Activated naive CD8-positive, alpha-beta T cell treated with anti-CD3 and anti-CD28 coated beads, Interleukin-2, amount 50 U/mL, for 24 hours (primary cell): ENCODE measurements at places on chromosomes 3 and 15.

- no peak for DNase-seq
Observed at GRCh38 chr3:119571230-119571629, 8.1 kb upstream of the ADPRH start.

- DNase-seq = no peak
Observed at GRCh38 chr15:71440489-71441110, 325.3 kb downstream of the THSD4 start.

DNA sequence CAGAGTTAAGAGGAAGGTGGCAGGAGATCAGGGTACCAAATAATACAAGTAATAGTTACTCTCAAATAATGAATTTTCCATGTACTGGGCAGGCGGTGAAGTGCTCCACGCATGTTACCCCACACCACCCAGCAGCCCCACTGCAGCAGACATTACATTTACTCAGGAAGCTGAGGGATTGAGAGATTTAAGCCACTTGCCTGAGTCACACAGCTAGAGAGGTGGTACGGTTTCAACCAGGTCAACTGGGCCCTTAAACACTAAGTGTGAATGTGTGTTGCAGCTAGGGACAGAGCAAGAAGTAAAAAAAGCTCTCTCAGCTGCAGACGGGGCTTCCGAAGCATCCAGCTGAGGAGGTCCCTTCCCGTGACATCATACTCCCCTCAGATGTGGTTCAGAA is 91.3 kb downstream of the PRICKLE2 start:
- DNase-seq = no peak

GRCh38 chr15:70469182-70469581 is 294.2 kb downstream of the UACA start:
- DNase-seq = no peak

- no peak for DNase-seq
Observed at GRCh38 chr3:38349684-38350359, 3.2 kb downstream of the XYLB start.

DNA sequence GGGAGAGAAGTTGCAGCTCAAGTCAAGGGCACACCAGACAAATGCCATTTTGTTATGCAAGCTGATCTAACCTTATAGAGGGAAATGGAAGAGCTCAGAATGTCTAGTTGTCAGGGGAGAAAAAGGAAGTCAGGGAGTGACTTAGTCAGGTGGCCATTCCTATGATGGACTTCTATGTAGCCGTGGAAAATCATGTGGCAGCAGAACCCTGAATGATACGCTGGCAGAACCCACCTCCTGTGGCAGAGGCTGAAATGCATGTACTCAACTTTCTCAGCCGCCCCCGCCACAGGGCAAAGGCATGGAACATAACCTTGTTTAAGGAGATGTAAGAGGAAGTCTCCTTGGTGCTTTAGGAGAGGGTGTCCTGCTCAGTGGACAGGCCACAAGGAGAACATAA is 37.7 kb upstream of the PARL start:
- DNase-seq = no peak

- no peak for DNase-seq
Observed at GRCh38 chr15:41921167-41921566, 27.3 kb upstream of the SPTBN5 start.

- no peak for DNase-seq
Observed at GRCh38 chr3:94115482-94115881, 52.6 kb downstream of the NSUN3 start.

DNA sequence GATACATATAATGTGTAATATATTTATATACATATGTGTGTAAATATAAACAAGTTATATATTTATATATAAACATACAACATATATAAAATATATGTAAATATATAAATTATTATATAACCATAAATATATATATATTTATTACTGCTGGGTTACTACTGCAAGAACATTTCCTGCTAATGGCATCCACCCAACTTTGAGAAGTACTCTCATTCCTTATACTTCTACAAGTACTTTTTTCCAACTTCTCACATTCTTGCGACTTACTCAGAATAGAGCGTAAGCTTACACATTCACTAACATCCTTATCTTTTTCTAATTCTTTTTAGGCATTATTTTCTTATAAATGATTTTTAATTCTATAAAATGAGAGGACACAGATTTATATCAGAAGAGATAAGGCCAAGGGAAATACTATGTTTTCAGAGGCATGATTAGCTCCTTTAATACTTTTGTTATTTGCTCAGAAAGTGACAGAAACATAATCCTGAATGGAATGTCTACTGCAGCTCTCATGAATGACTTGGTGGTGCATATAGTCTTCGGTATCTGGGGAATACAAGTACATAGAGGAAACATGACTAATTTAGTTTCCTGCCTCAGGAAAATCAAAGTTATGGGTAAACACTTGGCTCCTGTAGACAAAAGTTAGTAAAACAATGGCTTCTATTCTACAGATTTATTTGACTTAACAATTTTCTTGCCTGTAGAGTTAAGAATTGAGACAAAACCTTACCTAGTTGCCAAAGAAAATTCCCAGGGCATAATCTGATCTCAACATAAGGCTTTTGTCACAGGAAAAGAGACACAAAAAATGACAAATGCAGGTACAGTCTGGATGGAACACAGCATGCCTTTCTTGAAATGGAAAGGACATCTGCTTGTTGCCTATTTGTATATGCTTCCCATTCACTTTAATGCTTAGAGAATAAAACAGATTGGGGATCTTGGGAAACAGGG is 453.9 kb downstream of the SQOR start:
- no peak for DNase-seq

DNA sequence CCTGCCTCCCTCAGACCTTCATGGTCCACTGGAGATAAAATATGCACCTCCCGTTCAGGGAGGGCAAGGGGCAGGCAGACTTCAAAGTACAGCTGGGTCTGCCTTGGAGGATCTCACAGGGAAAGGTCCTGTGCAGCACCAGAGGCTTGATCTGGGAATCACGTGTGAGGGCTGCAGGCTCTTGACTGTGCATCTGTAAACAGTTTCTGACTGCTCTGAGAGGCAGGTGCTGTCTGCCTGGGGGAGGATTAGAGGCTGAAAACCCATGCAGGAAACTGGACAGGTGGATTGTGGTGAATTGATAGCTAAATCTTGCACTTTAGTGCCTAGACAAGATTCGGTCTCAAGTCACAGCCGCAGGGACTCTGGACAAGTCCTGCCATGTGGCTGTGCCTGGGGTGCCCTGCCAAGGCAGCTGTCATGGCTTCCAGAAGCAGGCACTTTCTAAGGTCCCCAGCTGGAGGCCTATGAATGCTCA is 239.3 kb downstream of the EPHB1 start:
- DNase-seq = no peak

DNA sequence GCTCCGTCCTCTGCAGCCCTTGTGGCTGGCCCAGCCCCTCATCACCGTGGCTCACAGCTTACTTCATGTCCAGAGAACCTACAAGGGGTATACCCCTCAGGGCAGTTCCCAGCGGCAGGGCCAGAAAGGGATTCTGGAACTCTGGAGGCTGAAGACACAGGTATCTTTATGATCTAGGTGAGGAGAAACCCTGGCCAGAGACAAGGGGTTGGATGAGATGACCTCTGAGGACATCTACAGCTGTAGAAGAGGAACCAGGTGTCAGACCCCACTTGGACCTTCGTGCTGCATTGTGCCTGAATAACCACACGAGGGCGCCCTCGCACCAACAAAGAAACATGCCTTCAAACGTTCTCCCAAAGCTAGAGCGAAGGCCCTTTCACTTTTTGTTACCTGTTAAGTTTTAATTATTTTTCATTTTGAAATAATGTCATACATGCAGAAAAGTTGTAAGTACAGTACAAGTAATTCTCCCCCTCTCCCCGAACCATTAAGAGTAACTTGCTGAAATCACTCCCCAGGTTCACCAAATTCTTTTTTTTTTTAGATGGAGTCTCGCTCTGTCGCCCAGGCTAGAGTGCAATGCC is 118.7 kb upstream of the SMAD3 start:
- peak; percentile 74 for DNase-seq

- no peak for DNase-seq
Observed at GRCh38 chr15:60526127-60526616, 47.2 kb upstream of the ICE2 start.

- no peak for DNase-seq
Observed at GRCh38 chr3:126979046-126979628, 3.8 kb upstream of the PLXNA1 start.

DNA sequence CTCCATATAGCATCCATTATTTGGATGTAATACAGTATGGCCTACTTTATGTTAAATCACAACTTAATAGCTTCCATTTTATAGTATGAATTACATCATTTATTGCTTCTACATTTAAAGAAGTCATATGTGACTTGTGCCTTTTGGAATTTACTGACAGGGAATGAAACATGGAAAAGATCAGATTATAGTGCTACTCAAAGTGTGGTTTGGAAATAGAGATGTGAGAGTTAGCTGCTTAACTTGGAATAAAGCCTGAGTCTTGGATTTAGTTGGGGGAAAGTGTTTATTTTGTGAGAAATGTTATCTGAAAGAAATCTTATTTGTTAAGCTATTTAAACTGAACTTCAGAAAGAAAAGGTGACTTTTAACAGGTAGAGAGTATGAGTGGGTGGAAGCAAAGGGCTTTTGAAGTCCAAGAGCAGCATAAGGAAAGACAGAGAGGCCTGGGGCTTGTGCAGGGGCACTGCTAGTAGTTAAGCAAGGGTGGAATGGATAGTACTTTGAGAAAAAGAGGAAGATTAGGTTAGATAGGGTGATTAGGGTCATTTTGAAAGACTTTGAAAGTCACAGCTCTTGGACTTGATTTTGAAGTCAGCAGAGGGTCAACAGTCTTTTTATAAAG is 60.5 kb downstream of the SLMAP start:
- no peak for DNase-seq

DNA sequence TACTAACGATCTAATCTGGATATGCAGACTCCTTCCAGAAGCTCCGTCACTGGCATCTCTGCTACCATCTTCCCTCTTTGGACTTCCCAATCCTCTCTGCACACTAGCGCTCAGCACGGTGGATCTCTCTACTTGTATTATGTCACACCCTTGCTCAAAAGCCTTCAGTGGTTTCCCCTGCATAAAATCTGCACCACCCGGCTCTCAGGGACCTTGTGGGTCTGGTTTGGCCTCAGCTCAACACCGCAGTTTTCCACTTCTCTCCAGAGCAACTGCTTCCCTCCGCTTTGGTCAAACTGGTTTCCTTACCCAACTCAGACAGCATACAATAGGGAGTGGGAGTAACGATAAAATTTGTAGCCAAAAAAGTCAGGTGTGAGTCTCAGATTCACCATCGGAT is 30.7 kb upstream of the HES1 start:
- no peak for DNase-seq

GRCh38 chr3:14125193-14126016 is 553 bp downstream of the TMEM43 start:
- peak; percentile 62 for DNase-seq

GRCh38 chr3:100682854-100683760 is 26.2 kb upstream of the TFG start:
- no peak for DNase-seq

DNA sequence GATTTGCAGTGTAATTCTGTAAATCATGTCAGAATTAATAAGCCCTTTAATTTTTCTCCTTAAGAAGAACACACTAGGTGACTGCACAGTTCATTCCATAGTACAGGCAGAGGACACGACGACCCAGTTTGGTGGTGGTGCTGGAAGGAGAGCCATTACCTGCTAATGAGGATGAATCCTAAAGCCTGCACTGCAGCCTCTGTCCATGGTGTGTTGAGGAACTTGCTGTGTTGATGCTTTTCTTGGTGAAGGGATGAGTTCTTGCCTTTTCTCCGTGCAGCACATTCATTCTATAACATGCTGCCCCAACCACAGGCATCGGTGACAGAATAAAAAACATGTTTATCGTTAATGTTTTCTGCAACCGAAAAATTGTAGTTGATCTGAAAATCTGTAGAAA is 89.6 kb upstream of the VEPH1 start:
- no peak for DNase-seq

- DNase-seq = no peak
Observed at GRCh38 chr3:99484871-99485270, 153.5 kb upstream of the COL8A1 start.

DNA sequence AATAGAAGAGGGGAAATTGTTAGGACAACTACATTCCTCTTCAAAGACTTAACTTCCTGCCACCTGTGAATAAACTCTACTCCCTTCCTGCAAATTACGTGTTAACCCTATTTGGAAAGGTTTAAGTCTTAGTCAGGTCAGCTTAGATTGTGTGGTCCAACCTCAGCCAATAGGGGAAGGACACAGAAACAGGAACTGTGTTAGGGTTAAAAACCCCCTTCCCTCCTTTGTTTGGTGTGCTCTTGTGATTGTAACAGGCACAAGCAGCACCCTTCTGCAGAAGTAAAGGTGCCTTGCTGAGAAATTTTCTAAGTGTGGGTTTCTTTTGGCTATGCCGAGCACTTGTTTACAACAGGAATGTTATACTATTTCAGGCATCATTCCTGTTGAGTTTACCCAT is 45.0 kb upstream of the FSTL1 start:
- no peak for DNase-seq

DNA sequence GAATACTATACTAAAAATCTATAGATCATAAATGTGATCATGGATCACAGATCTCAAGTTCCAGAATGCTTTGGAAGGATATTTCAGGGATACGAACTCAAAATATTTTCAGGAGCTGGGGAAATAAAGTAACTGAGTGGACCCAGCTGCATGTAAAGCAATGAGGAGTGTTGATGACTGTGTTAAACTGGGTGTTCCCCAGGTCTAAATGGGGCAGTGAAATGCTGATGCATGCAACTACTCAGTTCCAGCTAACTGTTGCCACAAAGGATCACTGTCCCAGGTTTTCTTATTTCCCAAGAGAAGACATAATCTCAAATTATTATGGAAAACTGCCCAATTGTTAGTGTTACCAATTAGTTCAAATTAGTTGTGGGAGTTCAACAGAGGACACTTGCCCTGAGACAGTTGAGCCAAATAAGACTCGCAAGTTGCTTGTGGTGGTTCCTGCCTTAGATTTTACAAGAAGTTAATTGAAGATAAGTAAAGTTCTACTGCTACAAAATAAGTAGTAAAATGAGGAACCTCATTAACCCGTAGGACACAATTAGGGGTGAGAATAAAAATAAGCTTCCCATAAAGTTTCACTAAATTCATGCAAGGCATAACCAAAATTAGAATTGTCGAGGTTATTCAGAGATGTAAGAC is 66.3 kb upstream of the IL12A start:
- DNase-seq = no peak

DNA sequence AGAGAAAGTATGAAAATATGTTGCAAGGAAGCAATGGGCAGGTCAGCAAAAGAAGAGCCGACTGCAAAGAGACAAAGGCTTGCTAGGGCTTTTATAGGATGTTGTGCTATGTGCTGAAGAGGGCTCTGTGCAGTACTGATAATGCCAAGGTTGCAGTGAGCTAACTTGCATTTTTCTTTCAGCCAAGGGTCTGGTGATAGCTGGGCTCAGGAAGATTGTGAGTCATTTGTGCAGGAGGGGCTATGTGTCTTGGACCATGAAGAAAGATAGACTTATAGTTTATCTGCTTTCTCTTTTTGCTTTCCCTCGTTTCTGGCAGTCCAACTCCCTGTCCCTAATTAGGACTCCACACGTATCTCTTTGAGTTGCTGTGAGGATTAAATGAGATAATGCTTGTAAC is 64.5 kb upstream of the LRIG1 start:
- no peak for DNase-seq

GRCh38 chr3:58173669-58174398 is 36.9 kb downstream of the DNASE1L3 start:
- DNase-seq = peak; percentile 55

GRCh38 chr3:124483915-124484470 is 246.3 kb upstream of the UMPS start:
- no peak for DNase-seq
